ENCODE measurements at places on chromosomes 6 and 20.

DNA sequence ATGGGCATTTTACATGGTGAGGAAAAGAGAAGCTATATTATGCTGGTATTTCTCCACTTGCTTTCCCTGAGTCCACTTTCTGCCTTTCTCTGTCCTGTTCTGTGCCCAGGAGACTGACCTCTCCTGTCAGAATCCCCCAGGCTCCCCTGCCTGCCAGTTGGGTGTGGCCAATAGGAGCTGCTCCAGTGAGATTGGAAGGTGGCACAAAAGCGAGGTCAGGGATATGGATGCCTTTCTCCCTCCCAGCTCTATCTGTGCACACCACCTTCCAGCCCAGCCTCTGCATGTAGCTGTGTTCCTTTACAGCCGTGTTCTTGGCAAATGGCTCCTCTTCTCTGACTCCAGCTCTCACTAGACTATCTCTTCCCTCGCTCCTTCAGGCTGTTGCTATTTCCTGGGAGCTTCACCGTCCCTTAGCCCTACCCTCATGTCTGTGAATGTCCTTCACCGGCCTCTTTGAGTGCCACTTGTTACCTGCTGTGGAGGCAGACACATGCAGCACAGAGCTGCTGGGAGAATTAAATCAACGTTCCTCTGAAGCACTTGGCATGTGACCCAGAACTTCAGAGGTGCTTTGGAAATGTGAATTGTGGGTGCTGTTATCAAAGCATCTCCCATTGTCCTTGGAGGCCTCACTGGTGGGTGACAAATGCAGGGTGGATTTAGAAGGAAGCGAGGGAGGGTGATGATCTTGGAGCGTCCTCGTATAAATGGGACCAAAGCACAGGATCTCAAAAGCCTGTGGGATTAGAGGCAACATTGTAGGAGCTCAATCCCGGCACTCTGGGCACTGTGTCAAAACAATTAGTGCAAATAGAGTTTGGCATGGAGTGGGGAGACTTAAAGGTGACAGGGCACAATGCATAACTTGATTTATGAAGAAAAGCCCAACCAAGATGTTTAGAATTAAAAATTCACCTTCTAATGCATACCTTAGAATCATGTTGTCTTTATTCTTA lies 28.9 kb upstream of the RALGAPA2 start:
- DNase-seq = no peak

- DNase-seq = no peak
These were observed 5.3 kb downstream of the ZNF512B start for GRCh38 chr20:63964412-63964811.

DNA sequence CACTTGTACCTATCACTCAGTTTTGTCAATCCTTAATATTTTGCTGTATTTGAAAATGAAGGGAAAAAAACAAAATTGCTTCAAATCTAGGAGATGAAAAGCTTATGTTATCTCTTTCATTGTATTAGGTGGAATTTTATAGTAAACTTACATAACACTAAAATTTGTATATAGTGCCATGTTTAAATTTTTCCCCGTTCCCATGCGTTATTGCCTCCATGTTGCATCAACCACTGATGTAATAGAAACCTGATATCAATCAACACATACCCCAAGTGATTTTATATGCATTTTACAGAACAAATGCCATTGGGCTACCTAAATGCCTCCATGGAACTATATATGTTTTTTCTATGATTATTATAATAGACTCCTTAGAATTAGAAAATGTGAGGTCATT lies 14.8 kb upstream of the TREM2 start:
- DNase-seq = no peak

- DNase-seq = no peak
These were observed 59.4 kb downstream of the GINS1 start for GRCh38 chr20:25466846-25467245.

GRCh38 chr6:82867946-82868345 lies 197.7 kb downstream of the UBE3D start:
- no peak for DNase-seq

DNA sequence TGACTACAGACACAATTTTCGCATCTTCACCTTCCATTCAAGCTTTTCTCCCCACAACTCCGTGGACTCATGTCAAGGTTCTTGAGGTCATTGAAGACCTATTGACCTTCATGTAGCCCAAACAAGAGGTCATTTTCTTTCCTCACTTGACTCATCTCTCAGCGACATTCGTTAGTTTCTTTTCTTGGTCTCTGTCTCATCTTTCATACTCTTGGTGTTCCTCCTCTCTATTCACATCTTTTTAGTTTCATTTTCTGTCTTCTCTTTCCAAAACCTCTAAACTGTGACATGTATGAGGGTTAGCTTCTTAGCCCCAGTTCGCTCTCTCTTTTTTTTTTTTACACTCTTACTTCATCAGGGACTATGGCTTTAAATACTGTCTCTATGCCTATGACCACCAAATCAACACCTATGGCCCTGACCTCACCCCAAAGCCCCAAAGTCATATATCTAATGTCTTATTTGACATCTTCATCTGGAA lies 128.6 kb upstream of the BACH2 start:
- DNase-seq = no peak

DNA sequence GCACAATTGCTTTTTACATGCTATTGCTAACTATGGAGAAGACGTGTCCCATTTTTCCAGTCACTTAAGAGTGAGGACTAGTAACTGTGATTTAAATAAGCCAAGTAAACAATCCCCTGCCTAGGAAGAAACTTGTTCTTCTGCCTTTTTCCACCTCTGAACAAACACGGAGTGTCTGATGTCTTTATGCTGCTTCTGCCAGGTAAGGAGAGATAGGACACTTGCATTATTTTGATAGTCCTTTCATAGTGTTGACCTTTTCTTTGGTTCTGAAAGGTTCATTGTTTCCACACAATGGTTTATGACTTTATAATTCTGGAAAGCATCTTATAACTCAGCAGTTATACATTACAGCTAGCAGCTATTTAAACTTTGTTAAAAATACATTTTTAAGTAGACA lies 8.4 kb downstream of the LRP11 start:
- no peak for DNase-seq

- no peak for DNase-seq
These were observed 93.7 kb downstream of the LY86 start for GRCh38 chr6:6682225-6682624.

- no peak for DNase-seq
These were observed 28.5 kb downstream of the CDC5L start for GRCh38 chr6:44415873-44416502.

DNA sequence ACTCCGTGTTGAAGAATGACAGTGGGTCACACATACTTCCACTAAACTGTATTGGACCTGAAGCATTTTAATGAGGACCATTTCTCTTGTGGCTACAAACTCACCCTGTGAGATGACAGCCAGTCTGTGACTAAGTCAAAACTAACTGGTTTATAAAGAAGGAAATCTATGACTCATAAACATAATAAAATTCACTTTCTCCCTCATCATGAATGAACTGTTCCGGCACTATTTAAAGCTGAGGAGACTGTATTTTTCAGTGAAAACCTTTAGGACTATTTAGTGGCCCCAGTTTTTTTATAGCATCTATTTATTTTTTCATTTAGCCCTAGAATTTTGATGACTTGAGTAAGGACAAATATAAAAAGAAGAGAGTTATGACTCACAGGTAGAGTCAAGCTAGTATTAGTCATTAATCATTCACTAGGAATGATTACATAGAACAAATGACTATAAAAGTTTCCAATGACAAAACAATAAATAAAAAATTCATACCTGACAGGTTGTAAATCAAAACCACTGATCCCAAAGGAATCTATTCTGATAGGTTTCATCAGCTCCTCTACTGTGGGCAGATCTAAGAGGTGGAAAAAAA lies 34.2 kb downstream of the CEP162 start:
- DNase-seq = no peak

DNA sequence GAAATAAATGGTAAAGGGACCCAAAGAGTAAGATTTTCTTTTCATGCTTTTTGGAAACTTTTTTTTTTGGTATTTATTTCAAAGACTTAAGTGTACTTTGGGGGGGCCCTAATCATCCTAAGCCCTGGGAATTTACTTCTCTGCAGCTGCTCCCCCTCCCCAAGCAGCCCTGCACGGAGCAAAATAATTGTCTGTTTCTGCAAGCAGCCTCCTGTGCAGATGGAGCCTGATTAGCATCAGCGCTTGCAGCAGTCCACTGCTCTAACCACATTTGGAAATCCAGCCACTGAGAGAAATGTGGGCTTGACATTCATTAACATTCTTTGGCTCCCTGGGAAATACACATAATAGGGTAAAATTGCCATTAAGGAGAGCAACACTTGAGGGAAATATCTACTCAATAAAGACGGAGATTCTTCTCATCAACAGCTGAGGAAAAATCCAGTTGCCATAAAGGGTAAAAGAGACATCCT lies 309.2 kb upstream of the MAP3K7 start:
- DNase-seq = no peak

GRCh38 chr6:25157183-25157582 lies 122.0 kb upstream of the CARMIL1 start:
- no peak for DNase-seq

- no peak for DNase-seq
These were observed 118.7 kb downstream of the EPHA7 start for GRCh38 chr6:93300661-93301060.

- DNase-seq = peak; percentile 59
These were observed 150.8 kb downstream of the ZMYND8 start for GRCh38 chr20:47205577-47206123.

DNA sequence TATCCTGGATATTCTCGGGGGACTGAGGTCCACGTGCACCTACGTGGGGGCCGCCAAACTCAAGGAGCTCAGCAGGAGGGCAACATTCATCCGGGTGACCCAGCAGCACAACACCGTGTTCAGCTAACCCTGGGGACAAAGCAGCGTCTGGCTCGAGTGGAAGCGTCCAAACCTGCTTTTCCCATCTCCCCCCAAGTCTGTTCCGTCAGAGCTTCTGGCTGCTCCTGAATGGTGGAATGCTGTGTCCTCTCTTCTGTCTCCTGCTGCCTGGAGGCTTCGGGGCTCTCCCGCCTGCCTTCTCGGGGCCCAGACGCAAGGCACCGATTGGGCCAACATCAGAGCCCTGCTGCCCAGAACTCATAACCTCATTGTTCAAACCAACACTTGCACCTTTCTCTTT lies 56.7 kb downstream of the GMPR start:
- no peak for DNase-seq

- no peak for DNase-seq
These were observed 1.7 kb downstream of the TAAR6 start for GRCh38 chr6:132571774-132572173.

GRCh38 chr6:83096791-83097190 lies 29.3 kb downstream of the DOP1A start:
- DNase-seq = no peak

- DNase-seq = peak; percentile 69
These were observed 82.2 kb upstream of the NAA20 start for GRCh38 chr20:19934792-19935491.

- no peak for DNase-seq
These were observed 119.2 kb upstream of the SASH1 start for GRCh38 chr6:148223424-148223842.

DNA sequence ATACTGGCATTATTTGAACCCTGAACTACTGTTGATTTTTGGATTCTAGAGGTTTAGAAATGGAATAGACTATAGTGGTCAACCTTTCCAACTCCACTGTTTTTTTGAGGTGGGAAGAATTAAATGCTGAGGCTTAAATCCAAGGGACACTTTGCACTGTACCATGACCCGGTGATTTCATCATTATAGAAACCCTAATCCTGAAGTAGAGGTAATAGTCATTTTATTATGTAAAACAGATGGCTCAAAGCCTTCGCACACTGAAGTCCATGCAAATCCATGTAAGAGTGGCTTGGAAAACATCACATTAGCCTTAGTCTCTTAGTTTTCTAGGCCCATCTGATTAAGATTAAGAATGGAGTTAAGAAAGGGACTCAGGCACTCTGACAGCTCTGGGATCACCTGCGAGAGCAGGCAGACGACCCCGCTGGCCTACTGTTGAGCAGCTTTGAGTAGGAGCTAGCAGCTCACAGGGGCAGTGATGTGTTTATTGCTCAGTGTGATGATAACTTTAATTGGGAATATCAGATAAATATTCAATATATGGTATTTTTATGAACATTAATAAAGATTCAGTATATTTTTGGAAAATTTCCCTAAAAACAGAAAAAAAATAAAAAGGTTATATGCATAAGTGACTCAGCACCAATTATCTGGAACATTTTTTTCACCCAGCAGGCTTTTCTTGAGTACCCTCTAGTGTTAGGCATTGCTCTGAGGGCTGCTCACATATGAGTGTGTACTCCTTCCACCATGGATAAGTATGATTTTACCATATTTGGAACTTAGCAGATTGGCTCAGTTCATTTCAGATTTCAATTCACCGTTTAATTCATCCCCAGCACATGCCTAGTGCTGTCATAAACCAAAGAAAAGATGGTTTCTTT lies 13.4 kb downstream of the SLX4IP start:
- no peak for DNase-seq

- DNase-seq = no peak
These were observed 74.0 kb upstream of the GJE1 start for GRCh38 chr6:142058551-142059290.

GRCh38 chr6:18087396-18088165 lies 34.9 kb downstream of the NHLRC1 start:
- DNase-seq = no peak

- no peak for DNase-seq
These were observed 54.2 kb downstream of the BCAS4 start for GRCh38 chr20:50848846-50849673.

- peak; percentile 34 for DNase-seq
These were observed 20.9 kb downstream of the KCTD20 start for GRCh38 chr6:36463676-36464075.

GRCh38 chr6:9140951-9141460 lies 705.7 kb upstream of the SLC35B3 start:
- DNase-seq = peak; percentile 10

- no peak for DNase-seq
These were observed 44.1 kb downstream of the ADGB start for GRCh38 chr6:146642921-146643320.

GRCh38 chr6:11535801-11536230 lies 1.7 kb upstream of the TMEM170B start:
- DNase-seq = peak; percentile 15

DNA sequence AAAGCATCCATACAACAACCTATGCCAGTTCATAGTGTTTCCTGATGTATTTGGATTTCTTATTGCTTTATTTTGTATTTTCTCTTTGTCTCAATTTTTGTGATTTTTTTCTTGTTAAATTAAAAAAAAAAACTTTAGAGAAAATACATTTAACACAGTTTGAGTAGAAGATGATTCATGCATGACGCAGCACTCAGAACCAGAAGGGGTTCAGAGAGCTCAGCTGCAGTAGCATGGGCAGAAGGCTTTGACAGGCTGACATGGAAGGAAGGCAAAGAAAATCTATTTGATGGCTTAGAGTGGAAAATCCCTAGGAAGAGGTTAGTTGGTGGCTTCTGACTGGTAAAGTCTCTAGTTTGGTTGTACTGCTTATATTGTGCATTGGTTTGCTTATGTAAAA lies 207.2 kb upstream of the STXBP5 start:
- no peak for DNase-seq

DNA sequence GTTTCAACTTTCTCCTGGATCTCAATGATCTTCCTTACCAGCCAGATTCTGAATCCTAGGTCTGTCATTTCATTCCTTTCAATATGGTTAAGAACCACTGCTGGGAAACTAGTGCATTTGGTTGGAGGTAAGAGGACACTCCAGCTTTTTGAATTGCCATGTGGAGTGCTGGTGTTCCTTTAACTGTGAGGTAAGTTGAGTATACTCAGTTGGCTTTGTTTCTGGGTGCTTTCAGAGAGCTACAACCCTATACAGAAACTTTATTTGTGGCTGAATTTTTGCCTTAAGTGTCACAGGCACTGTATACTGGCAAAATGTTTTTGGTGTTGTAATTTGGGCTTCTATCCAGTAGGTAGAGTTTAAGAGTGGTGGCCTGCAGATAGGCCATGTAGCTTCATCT lies 175.8 kb downstream of the TBC1D32 start:
- no peak for DNase-seq
